ENCODE measurements at places on chromosomes 5 and 9. TPM values are rescaled to one million over a fixed set of nuclear protein-coding genes. Genes with fewer than 3 reads are reported as not detected.

- no peak for DNase-seq
Measured at GRCh38 chr9:33443047-33443446, 4.3 kb downstream of the AQP3 start.

DNA sequence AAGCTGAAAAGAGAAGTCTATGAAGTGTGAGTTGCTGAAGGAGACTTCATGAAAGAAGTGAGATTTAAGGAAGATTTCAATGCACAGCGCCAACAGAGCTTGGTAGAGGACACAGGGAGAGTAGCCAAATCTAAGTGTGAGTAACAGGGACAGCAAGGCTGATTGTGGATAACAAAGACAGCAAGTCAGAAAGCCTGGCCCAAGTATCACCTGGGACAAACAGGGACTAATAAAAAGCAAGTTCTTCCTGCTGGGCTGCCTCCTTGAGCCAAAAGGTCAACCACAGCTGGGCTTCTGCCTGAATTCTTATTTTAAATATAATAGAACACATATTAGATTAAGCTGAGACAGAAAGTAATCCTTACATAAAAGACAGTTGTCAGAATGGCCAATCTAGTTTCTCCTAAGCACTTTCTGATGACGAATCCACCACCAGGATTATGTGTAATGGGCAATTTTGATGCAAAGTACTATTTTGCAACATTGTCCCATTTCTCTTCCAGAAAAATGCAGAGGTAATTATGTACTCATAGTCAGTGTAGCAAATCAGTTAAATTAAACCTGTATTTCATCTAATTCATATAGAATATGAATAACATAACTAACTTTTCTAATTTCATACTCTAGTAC, 73.8 kb downstream of the MAPKAP1 start:
- DNase-seq = no peak

DNA sequence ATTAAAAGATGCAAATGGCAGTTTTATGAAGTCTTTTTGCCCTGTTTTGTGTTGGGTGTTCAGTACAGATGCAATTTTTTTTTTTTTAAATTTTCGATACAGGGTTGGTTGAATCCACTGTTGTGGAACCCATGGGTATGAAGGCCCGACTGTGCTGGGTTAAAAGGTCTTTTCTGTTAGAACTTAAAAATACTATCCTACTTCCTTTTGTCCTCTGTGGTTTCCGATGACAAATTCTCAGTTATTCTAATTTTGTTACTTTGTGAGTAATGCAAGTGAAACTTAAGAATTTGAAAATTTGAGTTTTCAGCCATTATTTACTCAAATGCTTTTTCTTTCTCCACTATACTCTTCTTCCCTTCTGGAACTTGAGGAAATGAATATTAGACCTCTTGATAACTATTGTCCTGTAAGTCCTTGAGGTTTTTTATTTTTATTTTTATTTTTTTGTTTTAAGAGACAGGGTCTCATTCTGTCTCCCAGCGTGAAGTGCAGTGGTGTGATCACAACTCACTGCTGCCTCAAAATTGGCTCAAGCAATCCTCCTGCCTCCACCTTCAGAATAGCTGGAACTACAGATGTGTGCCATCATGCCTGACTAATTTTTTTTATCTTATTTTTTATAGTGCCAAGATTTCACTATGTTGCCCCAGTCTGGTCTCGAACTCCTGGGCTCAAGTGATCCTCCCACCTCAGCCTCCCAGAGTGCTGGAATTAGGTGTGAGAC, 67.5 kb downstream of the ZCCHC7 start:
- peak; percentile 61 for DNase-seq

PLPPR1 gene
- total RNA-seq = not detected

C7 gene
- not detected for total RNA-seq

BARHL1 gene
- total RNA-seq = not detected

Data from HT1080 (cell line).